ENCODE measurements at places on chromosomes 12 and 14.

- DNase-seq = no peak
Observed at GRCh38 chr14:66401449-66402095, 84.6 kb upstream of the CCDC196 start.

GRCh38 chr14:64656986-64657385, 47.2 kb upstream of the PLEKHG3 start:
- no peak for DNase-seq

- no peak for DNase-seq
Observed at GRCh38 chr12:92866418-92866817, 62.7 kb downstream of the EEA1 start.

DNA sequence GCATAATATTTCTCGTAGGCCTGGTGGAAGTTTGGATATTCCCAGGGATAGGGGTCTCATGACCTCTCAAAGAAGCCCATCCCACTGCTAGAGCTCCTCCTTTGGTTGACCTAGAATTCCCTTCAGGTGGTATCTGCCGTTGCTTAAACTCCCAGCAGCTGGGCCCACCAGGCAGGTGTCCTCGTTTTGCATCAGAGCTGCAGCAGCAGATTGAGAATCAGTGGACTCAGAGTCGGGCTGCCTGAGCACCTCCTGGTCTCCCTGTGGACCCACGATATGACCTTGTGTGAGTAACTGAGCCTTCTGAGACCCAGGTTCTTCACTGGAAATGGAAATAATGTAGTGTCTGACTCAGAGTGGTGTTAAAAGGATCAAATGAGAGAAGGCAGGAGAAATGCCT, 132.7 kb downstream of the PAPOLA start:
- DNase-seq = no peak

- DNase-seq = no peak
Observed at GRCh38 chr12:58914457-58914856, 5.8 kb downstream of the LRIG3 start.

GRCh38 chr12:82203086-82203485, 155.1 kb downstream of the CCDC59 start:
- DNase-seq = no peak

DNA sequence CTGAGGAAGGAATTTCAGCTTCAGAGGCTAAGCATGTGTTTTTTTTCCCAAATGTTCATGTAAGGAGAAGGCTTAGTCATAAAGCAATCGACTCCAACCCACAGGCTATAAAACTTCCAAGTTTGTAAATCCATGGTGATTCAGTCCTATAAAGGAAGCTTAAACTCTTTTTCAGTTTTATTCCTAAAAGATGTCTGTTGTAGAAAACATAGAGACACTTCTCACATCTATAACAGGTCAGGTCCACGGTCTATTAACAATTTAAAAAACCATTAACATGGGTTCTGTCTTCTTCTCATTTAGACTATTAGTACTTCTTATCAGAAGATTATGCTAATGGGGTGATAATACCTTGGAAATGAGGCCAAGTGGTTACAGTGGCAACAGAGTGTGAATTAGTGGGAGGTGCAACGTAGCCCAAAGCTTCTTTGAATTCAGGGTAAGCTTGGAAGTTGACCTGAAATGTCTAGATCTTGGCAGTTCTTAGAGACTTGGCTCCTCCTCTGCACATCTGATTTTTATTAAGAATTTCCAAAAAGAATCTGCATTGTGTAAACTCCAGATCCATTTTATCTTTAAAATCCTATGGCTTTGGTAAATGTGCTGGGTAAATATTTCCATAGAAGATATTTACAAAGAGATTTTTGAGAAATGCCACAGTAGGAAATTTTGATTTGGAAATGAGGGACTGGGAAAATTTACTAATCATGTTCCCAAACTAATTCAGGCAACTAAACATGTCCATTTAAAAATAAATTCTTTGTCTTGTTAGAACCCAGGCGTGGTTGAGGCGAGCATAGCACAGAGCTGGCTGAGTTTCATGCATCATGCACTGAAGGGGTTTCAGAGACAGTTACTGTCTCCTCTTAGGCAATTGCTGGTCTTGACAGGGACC, 86.4 kb downstream of the EML1 start:
- peak; percentile 61 for DNase-seq

- no peak for DNase-seq
Observed at GRCh38 chr14:99737451-99737951, 53.4 kb downstream of the CYP46A1 start.

DNA sequence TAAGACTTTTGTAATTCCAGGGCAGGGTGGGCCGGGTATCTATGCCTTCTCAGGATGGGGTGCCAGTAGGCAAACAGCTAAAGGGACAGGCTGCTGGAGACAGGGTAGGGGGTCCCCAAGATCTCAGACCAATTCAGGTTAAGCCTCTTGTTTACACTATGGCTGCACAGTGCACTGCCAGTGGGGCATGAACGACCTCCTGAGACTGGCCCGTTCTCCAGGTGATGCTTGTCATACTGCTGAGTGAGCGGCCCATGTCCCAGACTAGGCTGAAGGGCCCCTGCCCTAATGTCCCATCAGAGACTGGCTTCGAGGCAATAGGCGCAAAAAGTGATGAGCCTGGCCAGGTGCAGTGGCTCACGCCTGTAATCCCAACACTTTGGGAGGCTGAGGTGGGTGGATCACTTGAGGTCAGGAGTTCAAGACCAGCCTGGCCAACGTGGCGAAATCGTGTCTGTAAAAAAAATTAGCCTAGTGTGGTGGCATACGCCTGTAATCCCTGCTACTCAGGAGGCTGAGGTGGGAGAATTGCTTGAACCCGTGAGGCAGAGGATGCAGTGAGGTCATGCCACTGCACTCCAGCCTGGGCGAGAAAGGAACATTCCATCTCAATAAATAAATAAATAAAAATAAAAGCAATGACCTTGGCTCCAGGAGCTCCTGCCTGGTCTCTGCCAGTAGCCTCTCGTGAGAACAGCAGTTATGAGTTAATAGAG, 12.6 kb downstream of the SLC25A29 start:
- DNase-seq = no peak

GRCh38 chr14:21653331-21653885, at the start of gene OR4E2:
Gene OR4E2, plus strand, starts transcription at chr14:21653835. Its CDS starts 11,248 bp downstream, at chr14:21665083.
- no peak for DNase-seq

- DNase-seq = peak; percentile 21
Observed at GRCh38 chr12:18643681-18644080, 94.1 kb downstream of the PLCZ1 start.

GRCh38 chr12:31950088-31950487, 9.1 kb upstream of the RESF1 start:
- DNase-seq = no peak

DNA sequence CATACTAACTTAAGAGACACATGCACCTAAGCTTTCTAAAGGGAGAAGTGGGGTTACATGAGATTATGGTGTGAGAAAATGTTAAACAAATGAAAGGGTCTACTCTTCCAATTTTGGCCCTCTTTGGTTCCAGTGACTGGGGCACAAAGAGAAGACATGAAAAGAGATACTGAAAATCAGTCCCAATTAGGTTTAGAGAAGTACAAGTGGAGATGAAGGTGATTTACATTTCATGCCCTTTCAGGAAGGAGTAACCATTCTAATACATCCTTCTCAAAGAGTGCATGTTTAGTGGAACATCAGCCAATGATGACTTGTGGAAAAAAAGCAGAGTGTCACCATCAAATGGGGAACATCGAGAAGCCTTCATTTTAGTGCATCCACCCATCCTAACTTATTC, 14.4 kb downstream of the MGP start:
- no peak for DNase-seq

GRCh38 chr14:34678306-34678705, 36.1 kb downstream of the CFL2 start:
- no peak for DNase-seq
